PC-9 (cell line): ENCODE measurements at places on chromosomes 1 and 21.

DNA sequence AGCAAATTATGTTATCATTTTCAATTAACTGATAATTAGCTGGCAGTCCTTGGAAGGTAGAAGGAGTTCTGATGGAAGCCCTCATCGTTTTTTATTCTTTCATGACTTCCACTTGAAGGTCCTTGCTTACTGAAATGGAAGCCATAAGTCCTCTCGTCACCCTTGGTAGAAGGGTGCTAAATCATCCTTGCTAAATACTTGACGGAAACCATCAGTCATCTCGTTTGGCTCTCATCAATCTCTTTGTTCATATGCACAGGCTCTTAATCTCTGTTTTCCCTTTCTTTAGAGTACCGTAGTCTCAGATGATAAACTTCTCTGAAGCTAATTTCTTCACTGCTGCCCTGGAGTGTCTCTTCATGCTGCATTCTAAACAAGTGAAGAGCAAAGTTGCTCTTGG, 34.5 kb downstream of the UCK2 start:
- no peak for DNase-seq

DNA sequence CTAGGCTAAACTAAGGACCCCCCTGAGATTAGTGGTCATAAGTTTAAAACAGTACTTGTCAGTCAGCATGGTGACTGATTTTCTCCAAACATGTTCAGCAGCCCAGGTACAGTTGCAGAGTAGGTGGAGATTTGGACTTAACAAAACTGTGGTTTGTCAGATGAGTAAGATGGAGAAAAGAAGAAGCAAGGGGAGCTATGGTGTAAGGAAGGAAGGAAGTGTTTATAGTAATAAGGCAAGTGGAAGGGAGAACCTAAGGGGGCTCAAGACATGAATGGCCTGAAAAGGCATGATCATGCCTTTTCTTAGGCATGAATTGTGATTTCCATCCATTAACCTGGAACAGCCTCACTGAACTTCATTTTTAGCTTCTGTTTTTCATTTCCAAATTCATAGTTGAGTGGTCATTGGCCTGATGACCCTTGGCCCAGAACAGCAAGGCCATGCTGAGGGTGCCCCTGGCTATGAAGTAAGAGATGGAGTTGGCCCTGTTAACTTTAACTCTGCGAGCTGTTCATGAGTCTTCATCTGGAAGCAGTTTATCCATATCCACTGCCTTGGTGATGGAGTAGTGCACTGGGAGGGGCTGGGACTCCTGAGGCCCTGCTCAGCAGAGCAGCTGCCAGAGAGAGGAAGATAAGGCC, 60.7 kb downstream of the LRRC8D start:
- DNase-seq = no peak

GRCh38 chr1:12437629-12438028, 180.4 kb downstream of the DHRS3 start:
- no peak for DNase-seq

GRCh38 chr1:54804471-54805132, 3.5 kb upstream of the TTC22 start:
- DNase-seq = no peak

DNA sequence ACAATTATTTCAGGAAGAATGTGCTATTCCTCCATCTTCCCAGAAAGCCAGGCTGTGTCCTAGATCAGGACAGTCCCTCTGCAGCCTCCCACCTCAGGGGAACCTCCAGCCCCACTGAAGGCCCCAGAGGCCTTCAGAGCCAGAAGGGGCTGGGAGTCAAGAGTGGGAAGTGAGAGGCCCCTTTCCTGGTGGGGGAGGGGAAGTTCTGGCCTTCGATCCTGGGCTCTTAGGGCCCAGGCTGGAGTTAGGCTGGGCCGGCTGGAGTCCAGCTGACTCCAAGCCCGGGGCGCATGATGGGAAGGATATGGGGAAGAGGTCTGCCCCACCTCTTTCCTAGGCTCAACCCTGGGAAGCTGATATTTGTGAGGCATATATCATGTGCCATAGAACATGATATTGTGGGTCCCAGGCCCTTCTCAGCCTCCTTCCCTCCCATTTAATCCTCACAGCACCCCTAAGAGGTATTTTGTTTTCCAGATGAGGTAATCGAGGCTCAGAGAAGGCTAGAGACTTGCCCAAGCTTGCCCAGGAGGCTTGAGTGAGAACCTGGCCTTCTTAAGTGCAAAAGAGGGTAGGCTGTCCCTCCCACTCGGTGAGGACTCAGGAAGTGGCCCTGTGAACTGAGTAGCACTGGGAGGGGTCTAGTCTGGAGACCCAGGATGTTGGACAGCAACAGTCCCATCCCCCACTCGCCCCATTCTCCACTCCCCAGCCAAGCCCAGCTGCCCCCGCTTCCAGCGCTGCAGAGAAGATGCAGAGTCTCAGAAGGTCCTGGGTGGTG, 18.6 kb upstream of the HSPG2 start:
- DNase-seq = no peak

GRCh38 chr21:45306832-45307571, 19.3 kb upstream of the POFUT2 start:
- DNase-seq = no peak

DNA sequence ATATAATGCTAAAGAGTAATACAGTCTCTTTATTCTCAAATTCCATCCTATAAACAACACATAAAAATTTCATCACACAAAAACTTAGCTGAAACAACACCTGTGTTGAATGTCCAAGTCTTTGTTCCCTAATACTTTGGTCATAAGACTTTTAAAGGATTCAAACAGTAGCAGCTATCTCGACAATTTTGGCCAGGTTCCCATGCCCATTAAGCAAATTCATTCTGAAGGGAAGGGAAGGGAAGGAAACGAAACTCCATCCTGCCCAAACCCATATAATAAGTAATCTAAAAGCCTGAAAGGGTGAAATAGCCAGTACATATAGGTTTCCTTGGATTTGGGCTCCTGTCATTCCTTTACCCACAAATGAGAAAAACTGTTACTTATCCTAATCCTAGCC, 7.5 kb downstream of the IVNS1ABP start:
- DNase-seq = no peak

DNA sequence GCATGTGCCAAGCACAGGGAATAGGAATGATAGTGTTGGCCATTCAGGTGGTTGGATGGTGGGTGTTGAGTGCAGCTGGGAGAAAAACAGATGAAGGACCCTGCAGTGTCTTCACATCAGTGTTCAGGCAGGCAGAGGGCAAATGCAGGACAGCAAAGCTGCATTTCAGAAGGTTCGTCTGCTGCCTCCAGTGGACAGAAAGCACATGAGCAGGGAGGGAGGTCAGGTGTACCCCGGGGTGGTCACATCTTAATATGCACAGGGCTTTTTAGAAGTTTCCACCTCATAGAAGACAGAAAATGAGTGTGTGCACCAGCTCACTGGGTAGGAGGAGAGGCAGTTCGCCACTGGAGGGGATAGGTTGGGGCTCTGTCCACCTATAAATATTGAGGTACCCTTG, 184.9 kb downstream of the SLC35F3 start:
- DNase-seq = no peak
